Stimulated activated CD4-positive, alpha-beta T cell treated with anti-CD3 and anti-CD28 coated beads, TNF-alpha, amount 100 ng/mL, for 1 hour (primary cell): ENCODE measurements at places on chromosomes 6 and 20.

- no peak for DNase-seq
Observed at GRCh38 chr20:3133155-3133554, 26.5 kb downstream of the FASTKD5 start.

GRCh38 chr6:53523511-53524454, 21.1 kb downstream of the GCLC start:
- no peak for DNase-seq

GRCh38 chr6:55957961-55958422, 82.6 kb upstream of the BMP5 start:
- no peak for DNase-seq

DNA sequence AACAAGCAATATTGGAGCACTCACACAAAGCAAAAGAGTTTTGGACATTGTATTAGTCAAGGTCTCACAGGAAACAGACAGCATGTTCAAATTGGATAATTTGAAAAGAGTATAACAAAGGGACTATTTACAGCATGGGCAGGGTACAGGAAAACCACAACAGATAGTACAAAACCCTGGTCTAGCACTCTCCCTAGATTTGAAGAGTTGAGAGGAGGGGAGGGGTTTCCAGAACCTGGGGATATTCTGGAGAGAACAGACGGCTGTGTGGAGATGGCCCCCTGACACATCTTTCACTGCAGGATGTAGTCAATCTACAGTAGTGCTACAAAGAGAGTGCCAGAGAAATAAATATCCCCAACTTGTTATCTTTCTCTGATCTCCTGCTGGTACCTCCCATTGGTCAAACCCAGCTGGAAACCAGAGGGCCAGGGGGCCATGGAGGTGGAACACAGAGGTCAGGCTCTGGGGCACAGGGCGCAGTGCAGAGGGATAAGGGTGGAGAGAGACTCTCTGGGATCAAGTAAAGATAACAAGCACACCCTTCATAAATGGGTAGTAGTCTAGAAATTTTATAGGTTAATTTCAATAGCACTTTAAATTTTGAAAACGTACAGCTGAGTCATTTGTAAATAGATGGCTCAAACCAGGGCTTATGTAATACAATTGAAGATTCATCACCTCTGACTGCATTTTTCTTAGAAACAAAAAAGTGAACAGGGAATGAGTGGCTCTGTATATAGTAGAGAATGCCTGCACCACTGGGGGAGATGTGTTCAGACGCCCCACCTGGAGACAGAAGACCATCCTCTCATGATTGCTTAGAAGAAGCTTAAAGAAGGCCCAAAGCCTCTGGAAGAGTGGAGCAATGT, 25.7 kb downstream of the RCAN2 start:
- no peak for DNase-seq

DNA sequence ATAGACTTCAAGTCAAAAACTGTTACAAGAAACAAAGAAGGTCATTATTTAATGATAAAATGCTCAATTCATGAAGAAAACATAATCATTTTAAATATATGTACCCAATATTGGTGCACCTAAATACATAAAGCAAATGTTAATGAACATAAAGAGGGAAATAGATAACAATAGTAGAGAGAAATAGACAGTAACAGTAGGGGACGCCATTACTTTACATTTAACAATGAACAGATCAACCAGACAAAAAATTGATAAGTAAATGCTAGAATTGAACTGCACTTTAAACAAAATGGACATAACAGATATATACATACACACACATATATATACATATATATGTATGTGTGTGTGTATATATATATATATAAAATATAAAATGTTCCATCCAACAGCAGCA, 37.4 kb downstream of the IL22RA2 start:
- DNase-seq = no peak

DNA sequence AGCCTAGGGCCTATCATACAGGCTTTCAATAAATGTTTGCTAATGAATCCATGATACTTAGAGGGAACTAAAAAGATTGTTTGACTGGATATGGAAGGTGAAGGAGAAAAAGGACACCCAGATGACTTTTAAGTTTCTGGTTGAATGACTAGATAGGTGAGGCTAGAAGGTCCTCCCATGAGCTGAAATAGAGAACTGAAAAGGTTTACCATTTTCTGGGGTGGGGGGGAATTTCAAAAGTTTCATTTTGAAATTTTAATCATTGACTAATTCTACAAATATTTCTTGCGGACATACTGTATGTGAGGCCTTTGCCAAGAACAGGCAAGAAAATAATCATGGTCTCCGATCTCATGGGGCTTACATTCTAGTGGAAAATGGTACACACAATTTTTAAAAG, 17.9 kb upstream of the ZBTB2 start:
- DNase-seq = no peak

DNA sequence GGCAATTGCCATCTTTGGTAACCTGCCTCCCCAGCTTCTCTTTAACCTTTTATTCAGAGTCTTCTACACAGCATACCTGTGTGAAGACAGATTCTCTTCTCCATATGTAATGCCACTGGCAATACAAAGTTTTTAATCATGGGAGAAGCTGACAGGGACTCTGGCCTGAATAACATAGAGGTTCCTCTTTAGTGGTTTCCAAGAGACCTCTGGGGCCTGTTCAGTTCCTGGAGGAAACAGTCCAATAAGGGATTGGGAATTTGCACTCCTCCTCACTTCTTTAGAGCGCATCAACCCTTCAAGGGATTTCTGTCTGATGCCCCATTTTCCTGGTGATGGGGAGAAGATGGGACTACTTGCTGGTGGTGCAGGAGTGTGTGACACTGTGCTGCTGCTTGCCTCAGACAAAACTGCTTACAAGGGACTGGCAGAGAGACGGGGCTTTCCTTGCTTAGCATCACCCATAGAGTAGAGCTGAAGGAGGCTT, 1.4 kb downstream of the RIMS1 start:
- no peak for DNase-seq

GRCh38 chr20:48049641-48050040, 264.4 kb upstream of the SULF2 start:
- DNase-seq = no peak

DNA sequence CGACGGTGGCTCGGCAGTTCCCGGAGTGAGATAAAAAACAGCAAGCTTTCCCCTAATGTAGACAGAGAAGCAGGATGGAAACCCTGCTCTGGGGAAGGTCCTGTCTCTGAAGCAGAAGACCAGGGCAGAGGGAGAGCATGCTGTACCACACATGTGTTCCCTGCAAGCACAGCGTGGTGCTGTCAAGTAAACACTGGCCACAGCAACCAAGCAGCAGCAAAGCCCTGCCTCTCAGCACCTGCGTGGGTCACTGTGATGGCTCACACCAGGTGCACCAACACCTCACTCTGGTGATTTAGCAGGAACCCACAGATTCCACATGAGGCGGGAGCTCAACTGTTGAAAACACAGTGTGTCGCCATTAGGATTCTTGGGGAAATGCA, 65.2 kb upstream of the TXNDC5 start:
- no peak for DNase-seq

GRCh38 chr6:137271245-137272183, 52.3 kb upstream of the IFNGR1 start:
- DNase-seq = no peak

DNA sequence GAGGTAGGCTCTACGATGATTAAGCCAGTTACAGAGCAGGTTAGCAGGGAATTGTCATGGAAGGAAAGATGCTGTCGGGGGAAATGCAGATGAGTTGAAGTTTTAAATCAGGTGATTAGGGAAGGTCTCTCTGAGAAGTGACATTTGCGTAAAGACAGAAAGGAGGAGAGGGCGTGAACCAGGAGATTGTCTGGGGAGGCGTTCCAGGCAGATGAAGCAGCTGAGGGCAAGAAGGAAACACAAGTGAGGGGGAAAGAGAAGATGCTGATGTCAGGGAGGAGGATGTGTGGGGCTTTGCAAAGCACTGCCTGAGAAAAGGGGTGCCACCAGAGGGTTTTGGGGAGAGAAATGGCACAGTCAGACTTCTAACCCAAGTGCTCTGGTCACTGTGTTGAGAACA, 2.5 kb upstream of the TMEM14B start:
- DNase-seq = no peak

DNA sequence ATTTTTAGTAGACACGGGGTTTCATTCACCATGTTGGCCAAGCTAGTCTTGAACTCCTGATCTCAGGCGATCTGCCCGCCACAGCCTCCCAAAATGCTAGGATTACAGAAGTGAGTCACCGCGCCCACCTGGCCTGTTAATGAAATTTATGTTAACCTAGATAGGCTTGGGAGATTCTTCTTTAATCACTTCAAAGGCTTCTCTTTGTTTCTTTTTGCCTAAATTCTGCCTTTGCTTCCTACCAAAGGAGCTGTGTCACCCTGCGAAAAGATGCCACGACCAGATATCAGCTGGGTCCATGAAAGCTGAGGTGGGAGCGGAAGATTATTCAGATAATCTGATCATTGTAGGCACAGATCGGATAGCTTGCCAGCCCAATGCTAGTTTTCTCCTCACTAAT, 75.3 kb downstream of the GMPR start:
- DNase-seq = no peak

- DNase-seq = no peak
Observed at GRCh38 chr6:134421501-134421900, 103.6 kb upstream of the SGK1 start.

- DNase-seq = no peak
Observed at GRCh38 chr6:68086199-68086598, 548.9 kb upstream of the ADGRB3 start.

DNA sequence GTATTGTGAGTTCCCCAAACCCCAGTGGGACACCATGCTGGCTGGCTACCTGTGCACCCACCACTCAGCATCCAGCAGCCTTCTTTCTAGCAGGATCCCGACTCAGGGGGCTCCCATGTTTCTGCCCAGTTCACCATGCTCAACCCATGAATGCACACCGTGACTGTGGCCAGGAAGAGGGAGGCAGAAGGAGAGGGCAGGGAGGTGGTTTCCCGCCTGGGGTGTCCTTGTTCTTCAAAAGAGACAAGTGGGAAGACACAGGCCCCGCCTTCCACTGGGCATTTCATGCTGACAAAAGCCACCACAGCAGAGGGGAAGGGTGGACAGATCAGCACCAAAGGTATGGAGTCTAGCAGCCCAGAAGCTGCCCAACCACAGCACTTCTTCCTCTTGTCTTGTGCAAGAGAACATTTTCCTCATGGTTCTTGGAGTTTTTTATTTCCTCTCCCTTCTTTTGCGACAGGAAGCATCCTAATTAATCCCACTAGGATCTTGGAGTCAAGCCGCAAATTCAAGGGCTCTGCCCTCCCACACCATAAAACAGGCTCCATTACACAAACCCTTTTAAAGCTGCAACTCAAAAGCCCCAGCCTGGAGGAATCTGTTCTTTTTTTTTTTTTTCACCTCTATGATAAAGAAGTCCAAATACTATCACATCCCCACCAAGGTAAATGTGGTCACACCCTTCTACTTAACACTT, 13.5 kb upstream of the ANKRD60 start:
- DNase-seq = no peak

- DNase-seq = no peak
Observed at GRCh38 chr20:1860446-1860845, 34.8 kb upstream of the SIRPA start.

- DNase-seq = no peak
Observed at GRCh38 chr6:127391094-127391953, 47.9 kb upstream of the ECHDC1 start.

DNA sequence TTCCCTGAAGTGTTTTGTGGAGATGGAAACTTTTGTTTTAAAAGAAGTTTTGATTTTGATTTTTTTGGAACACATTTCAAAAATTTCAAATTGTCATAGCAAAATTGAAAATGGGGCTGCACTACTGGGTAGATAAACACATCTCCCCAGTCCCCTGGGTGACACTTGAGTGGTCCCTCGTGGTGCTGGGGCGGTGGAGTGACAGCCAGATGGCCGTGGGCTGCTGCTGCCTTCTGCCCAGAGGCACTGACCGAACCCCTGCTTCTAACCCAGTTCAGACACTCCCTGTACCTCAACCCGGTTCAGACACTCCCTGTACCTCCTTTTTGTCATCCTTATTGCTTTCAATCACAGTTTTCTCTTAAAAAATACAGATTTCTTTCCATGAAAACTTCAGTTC, 69.9 kb upstream of the SYNJ2 start:
- DNase-seq = no peak

GRCh38 chr6:167653561-167653960, 173.2 kb upstream of the AFDN start:
- no peak for DNase-seq

- DNase-seq = no peak
Observed at GRCh38 chr20:33812152-33812849, 1.2 kb downstream of the CHMP4B start.

GRCh38 chr6:13536796-13537526, 37.4 kb upstream of the SIRT5 start:
- no peak for DNase-seq

DNA sequence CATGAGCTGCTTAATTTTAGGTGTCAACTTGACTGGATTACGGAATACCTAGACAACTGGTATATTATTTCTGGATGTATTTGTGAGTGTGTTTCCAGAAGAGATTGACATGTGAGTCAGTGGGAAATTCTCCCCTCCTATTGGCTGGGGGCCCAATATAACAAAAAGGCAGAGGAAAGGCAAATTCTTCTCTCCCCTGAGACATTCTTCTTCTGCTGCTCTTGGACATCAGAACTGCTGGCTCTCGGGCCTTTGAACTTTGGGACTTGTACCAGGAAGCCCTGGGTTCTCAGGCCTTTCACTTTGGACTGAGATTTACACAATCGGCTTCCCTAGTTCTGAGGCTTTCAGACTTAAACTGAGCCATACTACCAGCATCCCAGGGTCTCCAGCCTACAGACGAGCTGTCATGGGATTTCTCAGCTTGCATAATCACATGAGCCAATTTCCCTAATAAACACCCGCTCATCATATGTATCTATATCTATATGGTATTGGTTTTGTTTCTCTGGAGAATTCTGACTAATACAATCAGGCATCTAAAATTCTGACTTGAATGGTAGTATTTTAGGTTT, 7.6 kb upstream of the BTN3A3 start:
- no peak for DNase-seq

DNA sequence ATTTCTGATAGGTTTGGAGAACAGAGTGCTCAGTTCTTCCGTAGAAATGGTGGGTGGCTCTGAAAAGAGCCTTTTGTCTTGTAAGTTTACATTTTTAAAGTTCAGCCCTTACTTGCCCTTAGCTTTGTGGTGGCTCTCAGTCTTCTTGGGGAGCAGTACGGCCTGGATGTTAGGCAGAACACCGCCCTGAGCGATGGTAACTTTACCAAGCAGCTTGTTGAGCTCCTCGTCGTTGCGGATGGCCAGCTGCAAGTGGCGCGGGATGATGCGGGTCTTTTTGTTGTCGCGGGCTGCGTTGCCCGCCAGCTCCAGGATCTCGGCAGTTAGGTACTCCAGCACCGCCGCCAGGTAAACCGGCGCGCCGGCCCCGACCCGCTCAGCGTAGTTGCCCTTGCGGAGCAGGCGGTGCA, 19.5 kb downstream of the OR2B2 start:
- DNase-seq = no peak

DNA sequence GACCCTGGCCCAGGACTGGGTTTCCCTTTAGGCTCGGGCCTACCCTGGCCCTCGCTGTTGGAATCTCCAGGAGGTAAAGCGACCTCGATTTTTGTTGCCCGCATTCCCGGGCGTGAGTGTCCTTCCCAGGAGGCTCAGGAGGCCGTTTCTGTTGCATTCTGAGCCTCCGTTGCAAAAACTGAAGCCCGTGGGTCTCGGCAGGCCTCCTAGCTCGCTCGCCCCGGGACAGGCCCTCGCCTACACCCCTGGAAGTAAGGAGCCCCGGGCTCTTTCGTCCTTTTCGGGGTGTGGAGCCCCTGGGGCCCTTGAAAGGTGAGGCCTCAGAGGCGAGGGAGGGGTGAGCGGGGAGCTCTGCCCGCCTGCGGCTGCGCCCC, 2.3 kb downstream of the NR2E1 start:
- no peak for DNase-seq
